HS-5 (cell line): ENCODE measurements at places on chromosomes 6 and 20.
A peak's percentile ranks its signal among the peaks of the same experiment; 100 is the strongest.

- DNase-seq: no peak
These were observed 245.2 kb downstream of the ADGRB3 start for GRCh38 chr6:68880050-68880813.

DNA sequence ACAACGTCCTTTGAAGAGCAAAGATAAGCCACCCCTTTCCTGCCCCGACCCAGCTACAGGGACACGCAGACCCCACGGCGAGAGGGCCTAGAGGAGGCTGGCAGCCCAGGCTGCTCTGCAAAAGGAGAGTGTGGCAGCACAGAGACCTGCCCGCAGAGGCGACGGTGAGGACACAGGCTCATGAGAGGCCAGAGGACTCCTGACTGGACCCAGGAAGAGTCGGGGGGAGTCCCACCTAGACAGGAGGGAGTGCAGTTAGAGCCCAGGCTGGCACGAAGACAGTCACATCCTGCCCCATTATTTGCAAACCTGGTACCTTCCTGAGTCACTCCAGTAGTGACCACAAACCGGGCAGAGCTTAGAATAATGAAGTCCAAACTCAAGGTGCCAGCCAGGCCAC, 227.7 kb upstream of the CDH4 start:
- no peak for DNase-seq

DNA sequence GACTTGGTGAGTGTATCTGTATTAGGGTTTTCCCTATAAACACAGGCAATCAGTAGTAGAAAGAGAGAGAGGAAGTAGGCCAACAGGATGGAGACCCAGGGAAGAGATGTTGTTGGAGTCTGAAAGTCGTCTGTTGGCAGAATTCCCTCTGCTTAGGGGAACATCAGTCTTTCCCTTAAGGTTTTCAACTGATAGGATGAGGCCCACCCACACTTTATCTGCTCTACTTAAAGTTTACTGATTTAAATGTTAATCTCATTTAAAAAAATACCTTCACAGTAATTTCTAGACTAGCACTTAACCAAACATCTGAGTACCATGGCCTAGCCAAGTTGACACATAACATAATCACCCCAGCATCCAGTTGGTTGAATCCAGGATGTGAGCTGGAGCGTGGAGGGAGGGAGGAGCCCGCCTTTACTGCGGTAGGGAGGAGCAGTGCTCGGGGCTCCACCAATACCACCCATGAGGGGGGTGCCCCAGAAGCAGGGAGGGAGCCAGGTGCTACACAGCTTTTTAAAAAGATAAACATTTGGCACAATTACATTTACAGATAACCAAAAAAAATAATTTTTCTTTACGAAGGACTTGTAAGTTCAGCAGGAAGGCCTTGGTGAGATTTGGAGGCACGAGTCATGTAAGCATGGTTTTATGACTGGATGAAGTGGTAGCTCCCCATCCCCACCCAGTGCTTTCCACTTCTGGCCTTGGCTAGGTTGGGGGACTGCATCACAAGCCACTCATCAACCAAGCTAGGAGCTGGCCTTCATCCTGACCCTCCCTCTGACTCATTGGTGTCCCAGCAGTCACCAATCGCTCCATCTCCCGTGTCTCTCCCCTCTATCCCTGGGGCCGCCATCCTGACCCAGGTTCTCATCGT, 18.4 kb upstream of the SNX9 start:
- no peak for DNase-seq

- DNase-seq: no peak
These were observed 49.7 kb upstream of the IPCEF1 start for GRCh38 chr6:154406301-154406700.

GRCh38 chr6:141848029-141848890, 284.5 kb upstream of the GJE1 start:
- DNase-seq: peak; percentile 19

DNA sequence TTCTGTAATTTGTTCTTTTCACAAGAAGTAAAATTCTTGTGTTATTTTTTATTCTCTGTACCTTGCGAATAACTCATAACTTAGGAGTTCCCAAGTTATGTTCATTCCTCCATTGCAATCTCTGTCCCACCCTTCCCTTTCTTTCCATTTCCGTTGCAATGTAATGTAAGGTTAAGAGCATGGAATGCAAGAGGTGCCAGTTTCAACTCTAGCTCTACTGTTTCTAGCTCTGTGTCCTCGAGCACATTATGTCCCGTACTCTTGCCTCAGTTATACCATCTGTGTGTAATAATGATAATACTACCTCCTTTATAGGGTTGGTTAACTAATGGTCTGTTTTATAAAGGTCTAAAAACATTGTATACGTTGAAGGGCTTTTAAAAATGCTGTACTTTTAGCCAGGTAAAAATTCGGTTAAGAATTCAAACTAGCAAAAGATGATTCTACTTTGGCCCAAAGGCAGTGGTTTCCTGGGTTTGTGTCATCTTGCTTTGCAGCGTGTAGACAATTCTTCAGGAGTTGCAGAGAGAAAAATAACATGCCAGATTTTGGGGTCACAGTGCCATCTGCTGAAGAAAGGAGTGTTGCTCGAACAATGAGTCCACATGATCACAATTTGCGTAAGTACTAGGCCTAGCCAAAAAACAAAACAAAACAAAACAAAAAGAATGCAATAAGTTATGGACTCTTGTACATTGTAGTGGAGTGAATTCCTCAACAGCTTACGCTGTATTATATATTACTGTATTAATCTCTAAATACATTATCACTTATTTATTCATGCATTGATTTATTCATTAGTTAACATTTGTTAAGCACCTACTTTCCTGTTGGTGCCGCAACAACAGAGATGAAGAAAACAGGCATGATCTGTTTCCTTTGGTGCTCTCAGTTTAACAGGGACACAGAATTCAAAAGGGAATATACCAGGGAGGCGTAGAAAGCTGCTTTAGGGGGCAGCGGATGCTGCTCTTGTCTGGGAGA, 10.0 kb upstream of the PFDN4 start:
- DNase-seq: peak; percentile 99

DNA sequence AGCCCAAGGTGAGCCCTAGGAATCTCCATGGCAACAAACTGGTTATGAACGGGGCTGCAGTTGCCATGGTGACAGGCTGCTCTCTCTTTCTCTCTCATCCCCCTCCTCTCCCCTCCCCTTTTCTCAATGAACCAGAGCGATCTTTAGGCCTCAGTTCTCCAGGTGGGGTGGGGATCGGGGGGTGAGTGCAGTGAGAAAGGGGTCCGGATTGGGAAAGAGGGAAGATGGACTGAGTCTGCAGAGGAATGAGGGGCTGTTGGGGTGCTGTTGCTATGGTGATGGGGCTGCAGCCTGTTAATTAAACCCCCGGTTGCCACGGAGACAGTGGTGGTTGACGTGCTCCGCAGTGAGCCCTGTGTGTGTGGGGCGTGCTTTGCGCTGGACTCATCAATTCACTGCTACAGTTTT, 3.6 kb upstream of the SLC12A5 start:
- no peak for DNase-seq

DNA sequence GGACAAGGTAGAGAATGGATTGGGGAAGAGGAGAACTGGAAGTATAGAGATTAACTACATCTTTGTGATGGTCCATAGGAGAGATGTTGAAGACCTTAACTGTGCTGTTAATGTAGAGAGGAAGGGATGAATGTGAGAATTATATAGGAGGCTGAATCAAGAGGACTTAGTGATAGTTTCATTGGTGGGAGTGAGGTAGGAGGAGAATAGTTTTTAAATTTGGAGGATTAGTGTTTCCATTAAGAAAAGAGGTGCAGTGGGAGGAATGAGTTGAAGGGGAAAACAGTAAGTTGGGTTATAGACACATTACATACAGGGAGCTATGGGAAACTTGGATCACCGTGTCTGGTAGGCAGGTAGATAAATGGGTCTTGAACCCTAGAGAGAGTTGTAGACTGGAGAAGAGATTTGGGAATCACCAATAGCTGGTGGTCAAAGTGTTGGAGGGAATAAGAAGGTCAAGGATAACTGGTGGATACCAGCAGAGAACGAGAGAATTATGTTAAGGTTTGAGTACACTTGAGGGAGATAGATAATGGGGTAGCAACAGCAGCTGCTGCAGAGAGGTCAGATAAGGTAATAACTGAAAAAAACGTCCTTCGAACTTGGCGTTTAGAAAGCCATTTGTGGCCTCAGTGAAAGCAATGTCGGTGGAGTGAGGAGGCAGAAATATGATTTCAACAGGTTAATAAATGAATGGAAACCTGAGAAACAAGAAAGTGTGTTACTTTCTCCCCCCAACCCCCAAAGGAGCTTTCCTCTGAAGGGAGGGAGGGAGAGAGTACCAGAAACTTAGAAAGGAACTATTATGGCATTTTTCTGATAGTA, 3.1 kb downstream of the C6orf89 start:
- no peak for DNase-seq

- no peak for DNase-seq
These were observed 160.5 kb downstream of the TTLL2 start for GRCh38 chr6:167485186-167485978.

GRCh38 chr6:15255481-15255880, 9.6 kb downstream of the JARID2 start:
- DNase-seq: no peak

- no peak for DNase-seq
These were observed 77.3 kb downstream of the SEL1L2 start for GRCh38 chr20:13913131-13913530.

DNA sequence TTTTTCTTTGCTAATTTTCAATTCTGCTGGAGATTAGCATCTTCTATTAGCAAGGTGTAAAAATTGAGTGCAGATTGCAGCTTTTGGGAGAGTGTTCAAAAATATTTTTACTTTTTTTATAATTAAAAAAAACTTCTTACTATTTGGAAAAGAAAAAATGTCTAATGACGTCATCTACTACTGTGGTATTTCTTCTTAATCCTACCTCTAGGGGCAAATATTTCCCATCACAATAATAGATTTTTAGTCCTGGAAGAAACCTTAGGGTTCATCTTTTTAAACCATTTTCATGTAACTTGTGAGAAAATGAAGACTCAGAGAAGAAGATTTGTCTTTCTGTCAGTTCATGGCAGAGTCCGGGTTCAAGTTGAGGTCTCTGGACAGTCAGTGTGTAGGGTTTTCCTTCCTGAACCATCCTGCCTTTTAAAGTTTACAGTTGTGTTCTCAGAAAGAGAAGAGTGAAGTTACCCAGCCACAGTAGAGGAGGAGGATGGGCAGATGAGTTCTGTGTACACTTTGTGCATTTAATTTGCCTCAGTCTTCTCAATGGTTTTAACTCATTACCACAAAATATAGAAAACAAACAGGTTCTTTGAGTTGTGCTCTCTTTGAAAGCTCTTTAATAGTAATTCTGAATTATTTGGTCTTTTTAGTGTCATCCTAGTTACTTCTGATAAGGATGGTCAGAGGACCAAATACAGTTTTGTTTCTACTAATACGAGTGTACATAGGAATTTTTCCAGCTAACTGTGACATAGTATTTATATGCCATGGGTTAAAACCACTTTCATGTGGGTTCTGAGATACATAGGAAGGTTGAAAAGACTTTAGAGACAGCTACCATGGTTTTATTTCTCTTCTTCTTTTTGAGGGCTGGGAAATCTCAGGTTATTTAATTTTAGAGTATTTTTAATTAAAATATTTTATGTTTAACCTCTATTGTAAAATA, 184.7 kb downstream of the CDKAL1 start:
- no peak for DNase-seq
